ENCODE measurements at places on chromosomes 11 and 22. TPM values are rescaled to one million over a fixed set of nuclear protein-coding genes. Genes with fewer than 3 reads are reported as not detected.

The SYT7 gene
- total RNA-seq = not detected

The CWF19L2 gene
- total RNA-seq = 8.3 TPM

The SLC6A5 gene
- total RNA-seq = not detected

The ARL14EP gene
- 28.1 TPM for total RNA-seq

The CYP2D6 gene
- under 0.01 TPM for total RNA-seq

The MISFA gene
- 1.1 TPM for total RNA-seq

The ACTN3 gene
- under 0.01 TPM for total RNA-seq

The KCTD14 gene
- total RNA-seq = 0.83 TPM

The TENM4 gene
- 9.0 TPM for total RNA-seq

The OR52I1 gene
- not detected for total RNA-seq

The HTR3B gene
- total RNA-seq = not detected

The ZNF214 gene
- 2.5 TPM for total RNA-seq

The RFPL3 gene
- not detected for total RNA-seq

The MMP13 gene
- total RNA-seq = not detected

The GNG3 gene
- total RNA-seq = not detected

The MUC2 gene
- not detected for total RNA-seq

The ZDHHC8 gene
- 4.4 TPM for total RNA-seq

The PGA4 gene
- total RNA-seq = not detected

The OR10D3 gene
- total RNA-seq = not detected

The AHNAK gene
- total RNA-seq = 735 TPM

The FERMT3 gene
- 0.56 TPM for total RNA-seq

The TRIM29 gene
- not detected for total RNA-seq

The OR8D4 gene
- total RNA-seq = not detected

The MMP1 gene
- total RNA-seq = 245 TPM

The RNASEH2C gene
- total RNA-seq = 69.4 TPM

The SMIM38 gene
- under 0.01 TPM for total RNA-seq

The SCN4B gene
- 0.18 TPM for total RNA-seq

The APOA4 gene
- total RNA-seq = not detected

The MOB2 gene
- 21.4 TPM for total RNA-seq

The XNDC1N gene
- total RNA-seq = 7.2 TPM

The FGF19 gene
- not detected for total RNA-seq

The CABP4 gene
- not detected for total RNA-seq

The MRGPRX3 gene
- total RNA-seq = not detected

The FAM181B gene
- not detected for total RNA-seq

The MS4A7 gene
- not detected for total RNA-seq

The GVQW3 gene
- total RNA-seq = 1.1 TPM

The LYVE1 gene
- not detected for total RNA-seq

The NDUFS3 gene
- 77.1 TPM for total RNA-seq

The CARD16 gene
- total RNA-seq = 7.9 TPM

The NPAS4 gene
- under 0.01 TPM for total RNA-seq

The HYOU1 gene
- 181 TPM for total RNA-seq

The ARHGAP42 gene
- total RNA-seq = 7.3 TPM

The MAJIN gene
- not detected for total RNA-seq

The CELSR1 gene
- total RNA-seq = 0.56 TPM

The GRK3 gene
- total RNA-seq = 1.9 TPM

The OR5AL1 gene
- total RNA-seq = not detected

The C22orf15 gene
- 2.3 TPM for total RNA-seq

The C22orf31 gene
- total RNA-seq = not detected

The OR4D10 gene
- not detected for total RNA-seq

The OR8G1 gene
- not detected for total RNA-seq

The PIK3IP1 gene
- total RNA-seq = 12.9 TPM
